Airway epithelial cell (primary cell): ENCODE measurements at places on chromosomes 11 and 22. TPM values are rescaled to one million over a fixed set of nuclear protein-coding genes. Genes with fewer than 3 reads are reported as not detected.

The BDNF gene
- 0.71 and 1.2 TPM in 2 replicates for total RNA-seq

The CCDC15 gene
- 1.7 and 2.5 TPM in 2 replicates for total RNA-seq

The SLC5A12 gene
- total RNA-seq: not detected in 2 replicates

The THRSP gene
- not detected in 2 replicates for total RNA-seq

The HBB gene
- total RNA-seq: not detected in 2 replicates

The PTGDR2 gene
- total RNA-seq: 0.07 TPM in 1 of 2 replicates, not detected in the other

The B3GAT1 gene
- not detected in 2 replicates for total RNA-seq

The OR8K3 gene
- not detected in 2 replicates for total RNA-seq

The PATE4 gene
- total RNA-seq: not detected in 2 replicates

The TP53I11 gene
- 7.6 and 9.6 TPM in 2 replicates for total RNA-seq

The LMNTD2 gene
- 0.56 and 1.7 TPM in 2 replicates for total RNA-seq

The SYT12 gene
- 9.0 and 13.1 TPM in 2 replicates for total RNA-seq

The BAIAP2L2 gene
- total RNA-seq: 0.35 and 0.51 TPM in 2 replicates

The DDI1 gene
- not detected in 2 replicates for total RNA-seq

The ACAD8 gene
- 16.6 and 16.8 TPM in 2 replicates for total RNA-seq

The GPR83 gene
- total RNA-seq: 0.07 TPM in 1 of 2 replicates, not detected in the other

The CARD18 gene
- total RNA-seq: 0.51 and 2.0 TPM in 2 replicates

The GRIK4 gene
- total RNA-seq: not detected in 2 replicates

The TSG101 gene
- 73.8 and 104 TPM in 2 replicates for total RNA-seq

The RFPL2 gene
- not detected in 2 replicates for total RNA-seq

The RAC2 gene
- 85.6 and 90.1 TPM in 2 replicates for total RNA-seq

The OR10D3 gene
- not detected in 2 replicates for total RNA-seq

The PTPRCAP gene
- total RNA-seq: 0.33 TPM in 1 of 2 replicates, not detected in the other

The CCDC134 gene
- total RNA-seq: 8.5 and 12.6 TPM in 2 replicates

The CFAP68 gene
- total RNA-seq: 7.9 and 21.2 TPM in 2 replicates

The E2F8 gene
- 2.1 and 3.2 TPM in 2 replicates for total RNA-seq

The CECR2 gene
- total RNA-seq: 0.07 TPM in 1 of 2 replicates, not detected in the other

The SLC22A12 gene
- not detected in 2 replicates for total RNA-seq

The DAGLA gene
- 0.09 and 0.56 TPM in 2 replicates for total RNA-seq
